Renal pelvis (tissue), 12 donors: ENCODE measurements at places on chromosomes 3 and 15.

DNA sequence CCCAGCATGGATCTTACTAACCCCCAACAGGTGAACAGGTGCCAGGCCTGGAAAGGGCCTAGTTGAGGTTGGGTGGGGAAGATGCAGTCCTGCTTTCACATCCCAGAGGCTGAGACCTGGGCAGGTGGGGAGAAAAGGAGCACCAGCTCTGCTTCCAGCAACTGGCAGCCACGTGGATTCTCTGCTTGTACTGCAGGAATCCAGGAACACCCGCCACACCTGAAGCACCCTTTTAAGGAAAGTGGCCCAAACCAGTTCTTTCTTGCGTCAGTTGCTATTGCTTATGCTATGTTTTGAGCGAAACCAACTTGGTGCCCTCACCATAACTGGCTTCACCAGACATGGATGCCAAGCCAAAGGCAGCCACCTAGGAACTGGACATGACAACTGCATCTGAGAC is 28.1 kb upstream of the NEO1 start:
- no peak for DNase-seq

DNA sequence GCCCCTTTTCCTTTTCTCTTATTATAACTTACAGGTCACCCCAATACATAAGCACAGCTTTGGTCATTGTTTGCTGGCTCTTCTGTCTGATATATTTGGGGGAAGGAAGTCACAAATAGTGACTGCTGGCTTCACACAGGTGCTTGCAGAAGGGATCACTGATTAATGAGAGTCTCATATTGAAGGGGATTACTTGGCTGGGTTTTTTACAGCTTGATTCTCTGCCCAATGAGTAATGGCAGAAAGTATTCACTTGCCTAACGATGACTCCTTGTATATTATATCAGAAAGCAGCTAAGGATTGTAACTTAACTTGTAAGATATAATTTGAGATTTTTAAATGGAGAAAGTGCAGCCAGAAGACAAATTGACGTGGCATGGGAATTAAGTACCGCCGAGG is 119.3 kb upstream of the PFN2 start:
- DNase-seq, result no peak

GRCh38 chr15:51234176-51234927 is 104.0 kb downstream of the CYP19A1 start:
- no peak for DNase-seq

GRCh38 chr15:53555226-53555625 is 204.2 kb downstream of the WDR72 start:
- no peak for DNase-seq

- no peak for DNase-seq
Observed at GRCh38 chr3:4835616-4836043, 143.6 kb upstream of the BHLHE40 start.

GRCh38 chr15:69610277-69610676 is 157.7 kb downstream of the RPLP1 start:
- no peak for DNase-seq

- no peak for DNase-seq
Observed at GRCh38 chr3:16520970-16521881, 7.7 kb upstream of the RFTN1 start.
